ENCODE measurements at places on chromosomes 3 and 15.

DNA sequence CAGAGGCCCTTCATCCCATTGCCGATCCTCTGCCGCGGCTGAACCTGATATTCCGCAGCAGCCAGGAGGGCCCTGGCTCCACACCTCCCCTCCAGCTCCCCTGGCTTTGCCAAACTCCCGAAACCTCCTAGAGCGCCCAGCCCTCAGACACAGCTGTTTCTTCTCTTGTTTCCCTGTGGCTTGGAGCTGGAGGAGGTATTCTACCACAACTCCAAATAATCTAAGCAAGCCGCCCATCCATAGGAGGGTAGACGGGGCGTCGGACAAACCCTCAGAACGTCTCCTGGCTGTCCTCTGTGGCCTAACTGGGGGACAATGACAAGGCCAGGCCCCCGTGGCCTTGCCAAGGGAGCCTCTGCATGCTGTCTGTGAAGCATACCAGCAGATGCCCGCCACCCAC, 10.4 kb downstream of the PLA2G4D start:
- no peak for DNase-seq

GRCh38 chr3:33277193-33277882, at the start of gene FBXL2:
FBXL2 (plus strand) TSS chr3:33277442; CDS start chr3:33277513, 71 bp downstream.
- peak; percentile 91 for DNase-seq

DNA sequence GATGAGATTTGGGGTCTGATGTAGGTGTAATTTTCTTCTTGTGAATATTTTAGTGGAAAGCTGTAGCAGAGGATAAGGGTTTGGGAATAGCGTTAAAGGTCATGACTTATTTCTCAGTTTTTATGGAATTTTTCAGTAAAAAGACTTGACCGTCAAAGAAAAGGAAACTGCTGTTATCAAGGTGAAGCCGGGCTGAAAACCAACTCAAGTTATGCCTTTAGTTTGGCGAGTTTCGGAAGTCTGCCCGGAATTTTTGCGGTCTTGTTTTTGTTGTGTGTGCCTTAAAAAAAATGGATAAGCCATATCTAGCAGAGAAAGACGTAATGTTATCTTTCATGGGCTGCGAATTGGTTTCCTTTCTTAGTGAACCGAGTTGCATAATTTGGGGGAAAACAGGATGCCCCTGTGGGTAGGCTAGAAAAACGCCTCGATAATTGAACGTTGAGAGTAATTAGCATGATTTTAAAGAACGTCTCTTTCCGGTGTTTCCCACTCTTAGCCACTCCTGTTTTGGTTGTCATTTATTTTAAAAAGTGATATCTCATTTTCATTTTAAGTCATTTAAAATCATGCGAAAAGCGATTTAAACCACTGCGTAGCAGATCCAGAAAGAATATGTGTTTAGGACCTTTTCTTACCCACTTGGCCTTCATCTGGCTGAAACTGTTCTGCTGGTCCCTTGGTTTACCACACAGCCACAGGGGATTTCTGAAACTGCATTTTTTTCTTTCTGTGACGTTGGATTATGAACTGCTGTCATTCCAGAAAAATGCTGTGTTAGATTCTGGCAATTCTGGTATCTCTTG, 1.1 kb downstream of the NFKBIZ start:
- DNase-seq: no peak

- peak; percentile 2 for DNase-seq
Observed at GRCh38 chr15:31070867-31071266, 30.7 kb downstream of the TRPM1 start.

GRCh38 chr15:66285533-66286280, 7.7 kb upstream of the DIS3L start:
- DNase-seq: peak; percentile 6

GRCh38 chr3:66033241-66034138, 5.2 kb downstream of the MAGI1 start:
- DNase-seq: no peak

Measured in NCI-H82 (cell line).